CD4-positive, alpha-beta T cell treated with Interleukin-15 for 4 hours (primary cell): ENCODE measurements at places on chromosomes 16 and 17.

GRCh38 chr16:72829846-72830775 lies 217.8 kb downstream of the ZFHX3 start:
- no peak for DNase-seq

DNA sequence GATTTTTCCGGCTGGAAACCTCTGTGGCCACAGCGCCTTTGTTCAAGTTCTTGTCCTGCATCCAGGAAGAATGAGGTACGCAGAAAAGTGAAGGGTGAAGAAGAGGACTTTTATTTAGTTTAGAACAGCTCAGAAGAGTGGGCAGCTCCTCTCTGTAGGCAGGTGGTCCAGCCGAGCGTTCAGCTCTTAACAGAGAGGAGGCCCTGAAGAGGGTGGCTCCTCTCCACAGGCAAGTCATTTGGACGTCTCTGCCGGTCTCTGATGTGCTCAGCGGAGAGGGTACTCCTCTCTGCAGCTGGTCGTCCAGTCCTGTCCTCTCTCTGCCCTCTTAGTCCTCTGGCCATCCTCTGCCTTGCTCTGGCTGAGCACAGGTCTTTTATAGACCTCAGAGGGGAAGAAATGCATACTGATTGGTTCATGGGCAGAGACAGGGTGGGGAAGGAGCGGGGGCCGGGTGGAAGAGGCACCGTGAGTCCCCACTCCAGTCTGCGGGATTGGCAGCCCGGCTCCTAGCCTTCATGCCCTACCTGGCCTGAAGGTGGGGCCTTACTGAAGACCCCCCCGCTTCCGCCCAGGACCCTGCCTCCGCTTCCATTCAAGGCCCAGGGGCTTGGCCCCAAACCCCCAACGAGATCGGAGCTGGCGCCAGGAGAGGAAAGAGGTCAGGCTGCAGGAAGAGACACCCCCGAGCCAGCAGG lies 70.0 kb upstream of the NKD1 start:
- DNase-seq, result no peak

- peak; percentile 51 for DNase-seq
These were observed 421 bp upstream of the DLX4 start for GRCh38 chr17:49968405-49969133.

- no peak for DNase-seq
These were observed 4.8 kb upstream of the CSNK1D start for GRCh38 chr17:82278308-82278707.

DNA sequence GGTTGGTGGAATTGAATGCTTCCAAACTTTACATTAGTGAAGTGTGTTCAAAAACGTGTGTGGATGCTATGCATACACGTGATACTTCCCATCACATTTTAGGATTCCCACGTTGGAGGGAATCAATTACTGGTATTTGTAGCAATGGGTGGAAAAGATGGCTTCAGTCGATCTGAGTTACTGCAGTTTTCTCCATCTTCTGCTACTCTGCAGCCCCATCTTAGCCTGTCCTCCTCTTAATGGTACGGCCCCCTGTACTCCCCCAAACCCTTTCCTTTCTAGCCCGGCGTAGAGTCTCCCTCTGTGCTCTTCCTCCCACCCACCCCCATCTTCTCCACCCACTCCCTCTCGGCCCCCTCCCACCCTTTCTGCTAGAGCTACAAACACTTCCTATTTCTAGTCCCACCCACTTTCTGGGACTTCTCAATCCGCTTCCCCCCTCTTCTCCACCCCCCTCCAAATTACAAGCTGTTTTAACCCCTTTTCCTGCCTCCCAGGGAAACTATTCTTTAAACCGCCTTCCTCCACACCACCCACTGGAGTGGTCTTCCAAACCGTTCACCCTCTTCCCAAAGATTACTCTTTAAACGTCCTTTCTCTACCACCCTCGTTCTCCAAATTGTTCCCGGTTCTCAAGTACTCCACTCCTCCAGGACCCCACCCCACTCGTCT lies 1.1 kb downstream of the CHTF8 start:
- no peak for DNase-seq

- no peak for DNase-seq
These were observed 95.2 kb upstream of the SEC14L1 start for GRCh38 chr17:77045441-77046041.

GRCh38 chr16:89090669-89091426 lies 2.8 kb upstream of the ACSF3 start:
- no peak for DNase-seq

DNA sequence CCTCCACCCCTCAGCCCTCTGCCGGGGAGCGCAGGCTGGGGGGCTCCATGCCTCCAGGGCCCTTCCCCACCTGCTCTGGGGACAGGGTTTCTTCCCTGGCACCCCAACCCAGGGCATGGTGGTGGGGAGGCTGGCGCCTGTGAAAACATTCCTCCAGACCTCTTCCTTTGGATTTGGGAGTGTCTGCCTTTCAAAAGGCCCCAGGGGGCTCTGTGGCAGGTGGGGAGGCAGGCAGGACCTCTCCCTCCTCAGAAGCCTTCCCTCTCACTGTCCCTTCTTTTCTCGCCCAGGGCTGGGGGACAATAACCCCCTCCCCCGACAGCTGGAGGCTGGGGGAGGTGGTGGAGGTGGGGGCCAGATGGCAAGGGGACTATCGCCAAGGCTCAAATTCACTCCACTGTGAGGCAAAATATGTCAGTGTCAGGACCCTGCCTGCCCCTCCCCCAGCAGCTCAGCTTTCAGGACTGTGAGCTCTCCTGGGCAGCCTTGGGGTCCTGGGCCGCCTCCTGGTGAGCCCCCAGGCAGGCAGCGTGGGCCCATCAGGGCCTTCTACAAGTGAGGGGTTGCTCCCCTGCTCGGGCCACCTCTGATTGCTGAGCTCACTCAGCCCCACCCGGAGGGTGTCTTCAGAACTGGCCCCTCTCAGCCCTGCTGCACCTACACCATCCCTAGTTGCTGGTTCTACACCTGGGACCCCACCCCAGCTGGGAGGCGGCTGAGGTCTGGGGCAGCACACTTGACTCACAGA lies 1.8 kb downstream of the CDH15 start:
- no peak for DNase-seq

DNA sequence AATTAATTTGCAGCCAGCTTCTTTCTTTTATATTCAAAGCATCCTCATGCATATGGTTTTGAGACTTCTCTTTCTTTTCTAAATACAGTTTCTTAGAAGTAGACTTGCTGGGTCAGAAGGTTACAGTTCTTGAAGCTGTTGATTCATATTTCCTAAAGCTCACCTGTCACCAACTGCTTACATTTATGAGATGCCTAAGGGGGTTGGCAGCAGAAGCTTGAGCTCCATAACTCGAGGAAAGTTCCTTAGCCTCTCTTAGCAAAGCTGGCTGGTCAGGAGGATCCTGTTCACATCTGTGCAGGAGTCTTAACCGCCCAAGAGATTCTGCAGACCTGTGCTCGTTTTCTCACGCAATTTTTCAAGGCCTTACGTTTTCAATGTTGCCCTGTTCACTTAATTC lies 218.8 kb downstream of the SNX29 start:
- DNase-seq, result no peak

DNA sequence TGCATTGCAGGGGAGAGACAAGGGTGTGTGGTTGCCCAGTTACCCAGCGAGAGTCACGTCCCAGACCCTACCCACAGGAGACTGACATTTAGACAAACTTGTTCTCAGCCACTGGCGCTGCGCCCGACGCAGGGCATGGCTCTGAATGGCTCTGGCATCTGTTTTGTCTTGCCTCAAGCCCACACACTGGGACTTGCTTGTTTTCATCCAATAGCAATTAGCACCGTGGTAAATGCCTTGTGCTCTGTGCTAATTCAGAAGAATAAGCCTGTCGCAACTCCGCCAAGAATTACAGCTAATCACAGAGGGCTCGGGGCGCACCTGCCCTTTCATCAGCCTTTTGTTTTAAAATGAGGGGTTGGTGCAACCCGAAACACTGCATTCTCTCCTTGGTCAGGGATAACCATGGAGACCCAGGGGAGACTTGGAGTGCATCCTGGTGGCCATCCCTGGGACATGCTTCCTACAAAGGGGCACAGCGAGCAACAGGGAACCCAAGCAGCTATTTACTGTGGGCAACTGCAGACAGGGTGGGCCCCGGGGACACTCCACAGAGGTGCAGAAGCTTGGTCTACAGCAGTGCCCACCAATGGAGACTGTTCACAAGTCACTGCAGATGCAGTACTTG lies 220.6 kb upstream of the ZFHX3 start:
- DNase-seq, result no peak

DNA sequence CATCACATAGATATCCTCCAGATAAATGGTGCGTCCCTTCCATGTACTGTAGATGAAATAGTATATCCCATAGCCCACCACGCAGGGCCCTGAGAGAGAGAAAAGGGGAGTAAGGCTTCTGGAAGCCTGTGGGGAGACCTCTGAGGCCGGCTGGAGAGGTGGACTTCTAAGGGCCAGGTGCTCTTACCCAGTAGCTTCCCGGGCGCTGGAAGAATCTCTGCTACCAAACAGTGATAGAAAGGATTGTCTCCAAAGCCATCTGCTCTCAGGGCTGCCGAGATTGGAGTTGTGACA lies 718 bp downstream of the SAT2 start:
- DNase-seq, result no peak

- no peak for DNase-seq
These were observed 1.0 kb downstream of the SLC47A1 start for GRCh38 chr17:19534562-19535149.

GRCh38 chr17:66343531-66344078 lies 41.2 kb downstream of the PRKCA start:
- no peak for DNase-seq

DNA sequence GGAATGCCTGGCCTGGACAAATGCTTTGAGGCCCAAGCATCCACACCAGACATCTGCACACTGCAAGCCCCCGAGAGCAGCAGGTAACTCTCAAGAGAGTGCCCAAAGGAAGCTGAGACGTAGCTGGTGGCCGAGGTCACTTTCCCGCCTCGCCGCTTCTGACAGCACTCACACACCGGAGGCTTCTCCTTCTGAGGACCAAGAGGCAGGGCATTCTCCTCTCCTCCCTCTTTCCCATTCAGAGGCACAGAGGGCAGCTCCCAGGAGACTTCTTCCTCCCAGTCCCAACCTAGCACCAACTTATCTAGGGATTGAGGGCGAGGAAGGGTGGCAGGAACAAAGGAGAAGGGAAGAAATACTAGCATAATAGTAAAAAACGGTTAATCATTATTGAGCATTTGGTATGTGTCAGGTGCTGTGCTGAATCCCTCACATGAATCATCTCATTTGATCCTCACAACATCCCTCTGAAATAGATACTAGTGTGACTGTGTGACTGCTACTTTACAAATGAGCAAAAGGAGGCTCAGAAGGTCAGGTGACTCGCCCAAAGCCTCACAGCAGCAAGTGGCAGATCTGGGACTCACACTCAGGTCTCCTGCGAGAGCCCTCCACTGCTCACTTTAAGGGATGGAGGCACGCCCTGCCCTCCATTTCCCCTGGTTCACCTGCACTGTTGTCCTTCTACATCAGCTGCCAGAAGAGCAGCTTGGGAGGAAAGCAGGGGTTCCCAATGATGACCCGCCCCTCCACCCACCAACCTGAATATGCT lies 41.8 kb downstream of the MYO18A start:
- peak; percentile 78 for DNase-seq

- no peak for DNase-seq
These were observed at the start of gene KRT36 for GRCh38 chr17:41489531-41489930. TSS of gene KRT36 (minus strand) at chr17:41489910. CDS start at chr17:41489864, 46 bp downstream.

DNA sequence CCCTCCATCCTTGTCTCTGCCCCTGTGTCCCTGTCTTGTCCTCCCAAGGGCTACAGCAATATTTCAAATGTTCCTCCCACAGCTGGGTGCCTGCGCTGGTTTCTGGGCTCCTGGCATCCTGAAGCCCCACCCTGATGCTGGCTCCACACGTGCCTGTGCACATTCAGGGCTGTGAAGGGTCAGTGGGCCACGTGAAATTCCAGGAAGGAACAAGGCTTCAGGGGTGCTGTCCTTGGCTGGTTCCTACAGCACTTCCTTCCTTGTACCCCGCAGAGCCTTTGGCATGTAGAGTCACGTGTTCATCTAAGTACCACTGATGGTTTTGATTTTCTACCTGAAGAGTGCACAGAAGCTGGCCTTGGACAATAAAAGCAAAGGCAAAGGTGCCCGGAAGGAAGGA lies 57.7 kb upstream of the NLK start:
- no peak for DNase-seq

DNA sequence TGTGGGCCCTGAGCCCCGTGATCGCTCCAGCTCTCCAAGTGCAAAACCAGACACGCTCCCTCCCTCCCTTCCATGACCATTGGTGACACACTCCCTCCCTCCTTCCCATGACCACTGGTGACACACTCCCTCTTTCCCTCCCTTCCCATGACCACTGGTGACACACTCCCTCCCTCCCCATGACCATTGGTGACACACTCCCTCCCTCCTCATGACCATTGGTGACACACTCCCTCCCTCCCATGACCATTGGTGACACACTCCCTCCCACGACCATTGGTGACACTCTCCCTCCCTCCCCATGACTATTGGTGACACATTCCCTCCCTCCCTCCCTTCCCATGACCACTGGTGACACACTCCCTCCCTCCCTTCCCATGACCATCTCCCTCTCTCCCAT lies 56.3 kb downstream of the LMF1 start:
- DNase-seq, result no peak

GRCh38 chr17:77828749-77829539 lies 129.6 kb upstream of the TNRC6C start:
- DNase-seq, result no peak

DNA sequence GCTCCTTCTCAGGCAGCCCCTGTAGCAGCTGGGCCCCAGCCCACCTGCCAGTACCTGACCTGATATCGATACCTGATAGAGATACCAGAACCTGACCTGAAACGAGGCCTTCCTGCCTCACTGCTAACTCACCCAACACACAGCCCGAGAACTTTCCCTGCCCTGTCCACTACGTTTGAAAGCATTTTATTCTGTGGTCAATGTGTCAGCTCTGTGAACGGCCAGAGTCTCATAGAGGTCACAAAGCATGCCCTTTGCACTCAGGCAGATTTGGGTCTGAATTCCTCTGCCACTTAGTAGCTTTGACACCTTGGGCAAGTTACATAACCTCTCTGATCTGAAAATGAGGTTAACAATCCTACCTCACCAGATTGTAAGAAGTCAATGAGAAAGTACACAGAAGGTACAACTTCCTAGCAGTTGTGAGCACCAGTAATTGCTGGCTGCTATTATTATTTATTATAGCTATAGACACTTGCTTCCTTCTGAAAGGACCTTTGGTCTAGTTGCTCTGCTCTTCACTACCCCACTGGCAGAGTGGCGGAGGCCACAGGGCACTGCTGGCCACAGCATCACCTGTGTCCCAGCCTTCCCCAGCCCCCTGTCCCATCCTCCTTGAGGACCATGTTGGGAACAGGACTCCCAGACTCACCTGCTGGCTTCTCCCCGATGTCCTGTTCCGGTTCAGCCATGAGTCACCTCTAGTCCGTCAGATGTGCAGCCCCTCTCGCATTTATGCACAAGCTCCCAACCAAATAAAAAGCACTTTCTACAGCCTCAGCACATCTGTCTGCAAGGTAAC lies 895 bp downstream of the ANKRD40CL start:
- no peak for DNase-seq

DNA sequence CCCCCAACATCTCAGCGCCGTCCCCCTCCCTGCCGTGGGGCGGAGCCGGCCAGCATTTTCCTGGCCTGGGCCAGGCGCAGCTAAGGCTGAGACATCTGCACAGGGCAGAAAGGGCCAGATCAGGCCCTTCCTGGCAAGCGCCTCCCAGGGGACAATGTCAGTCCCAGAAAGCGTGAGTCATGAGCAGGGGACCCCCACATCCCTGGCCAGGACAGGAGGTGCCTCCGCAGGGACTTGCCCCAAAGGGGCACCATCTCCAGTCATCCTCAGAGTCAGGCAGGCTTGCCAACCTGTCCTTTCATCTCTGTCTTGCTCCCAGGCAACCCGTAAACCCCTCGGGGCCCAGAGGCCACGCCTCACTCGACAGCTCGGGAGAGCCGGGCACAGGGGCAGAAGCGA lies 43.2 kb downstream of the SOCS1 start:
- DNase-seq, result no peak
